Renal cortical epithelial cell (primary cell): ENCODE measurements at places on chromosomes 3 and 15. TPM values are rescaled to one million over a fixed set of nuclear protein-coding genes. Genes with fewer than 3 reads are reported as not detected.

C2CD4B gene
- total RNA-seq, result 0.17 and 0.70 TPM in 2 replicates

HTR3E gene
- not detected in 2 replicates for total RNA-seq

LEKR1 gene
- total RNA-seq, result 1.0 and 1.4 TPM in 2 replicates

NMNAT3 gene
- total RNA-seq, result 2.4 and 11.9 TPM in 2 replicates

- no peak for DNase-seq
Measured at GRCh38 chr15:79901958-79902357, 5.1 kb upstream of the MTHFS start.

EPHB3 gene
- 0.15 and 0.17 TPM in 2 replicates for total RNA-seq
